Kidney capillary endothelial cell (primary cell): ENCODE measurements at places on chromosomes 3 and 15.

- no peak for DNase-seq
Measured at GRCh38 chr3:157237886-157238285, 77.9 kb upstream of the CCNL1 start.

- peak; percentile 79 for DNase-seq
Measured at GRCh38 chr15:90211440-90212143, 10.5 kb downstream of the SEMA4B start.

- no peak for DNase-seq
Measured at GRCh38 chr15:65903296-65904073, 34.2 kb downstream of the RAB11A start.

- DNase-seq = no peak
Measured at GRCh38 chr3:175476489-175476888, 617.4 kb downstream of the NAALADL2 start.

GRCh38 chr3:71815340-71816067 lies 30.6 kb upstream of the PROK2 start:
- no peak for DNase-seq

DNA sequence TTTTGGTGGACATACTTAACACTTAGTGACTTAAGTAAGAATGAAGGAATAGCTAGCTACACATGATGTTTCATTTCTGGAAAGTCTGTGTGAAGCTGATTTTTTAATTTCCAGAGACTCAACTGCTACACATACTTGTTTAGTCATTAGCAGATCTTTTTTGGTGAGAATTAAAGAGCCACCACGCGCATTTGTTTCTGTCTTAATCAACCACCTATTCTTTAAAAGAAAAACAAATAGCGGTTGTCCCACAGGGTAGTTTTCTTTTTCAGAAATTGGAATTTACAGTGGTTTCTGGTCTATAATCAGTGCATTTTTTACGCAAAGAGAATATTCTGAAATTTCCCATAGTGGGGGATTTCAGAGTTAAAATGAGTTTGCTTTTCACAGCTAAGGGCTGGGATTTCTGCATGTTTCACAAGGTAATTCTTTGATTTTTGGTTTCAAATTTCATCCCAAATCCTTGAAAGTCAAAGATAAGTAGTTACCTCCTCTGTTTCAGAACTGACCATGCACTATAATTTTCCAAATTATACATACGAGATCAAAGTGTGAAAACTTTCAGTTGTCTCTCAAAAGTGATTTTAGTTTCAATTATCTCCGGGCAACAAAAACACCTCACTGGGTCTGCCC lies 631.0 kb upstream of the GRM7 start:
- no peak for DNase-seq

DNA sequence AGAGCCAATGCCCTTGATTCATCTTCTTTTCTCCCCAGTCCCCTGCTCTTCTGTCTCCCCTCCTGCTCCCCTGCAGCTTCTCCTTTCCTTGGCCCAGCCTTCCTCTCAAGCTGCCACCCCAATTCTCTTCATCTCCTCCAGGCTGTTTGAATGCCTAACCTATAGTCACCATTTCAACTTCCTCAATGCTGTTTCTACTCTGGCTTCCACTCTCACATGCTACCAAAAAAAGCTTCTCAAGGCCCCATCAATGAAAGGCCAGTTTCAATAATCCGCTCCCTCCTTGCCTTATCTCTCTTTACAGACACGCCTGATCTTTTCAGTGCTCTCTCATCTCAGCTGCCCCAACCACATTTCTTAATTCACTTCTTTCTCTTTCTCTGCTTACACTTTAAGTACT lies 212.2 kb upstream of the GPR149 start:
- no peak for DNase-seq

DNA sequence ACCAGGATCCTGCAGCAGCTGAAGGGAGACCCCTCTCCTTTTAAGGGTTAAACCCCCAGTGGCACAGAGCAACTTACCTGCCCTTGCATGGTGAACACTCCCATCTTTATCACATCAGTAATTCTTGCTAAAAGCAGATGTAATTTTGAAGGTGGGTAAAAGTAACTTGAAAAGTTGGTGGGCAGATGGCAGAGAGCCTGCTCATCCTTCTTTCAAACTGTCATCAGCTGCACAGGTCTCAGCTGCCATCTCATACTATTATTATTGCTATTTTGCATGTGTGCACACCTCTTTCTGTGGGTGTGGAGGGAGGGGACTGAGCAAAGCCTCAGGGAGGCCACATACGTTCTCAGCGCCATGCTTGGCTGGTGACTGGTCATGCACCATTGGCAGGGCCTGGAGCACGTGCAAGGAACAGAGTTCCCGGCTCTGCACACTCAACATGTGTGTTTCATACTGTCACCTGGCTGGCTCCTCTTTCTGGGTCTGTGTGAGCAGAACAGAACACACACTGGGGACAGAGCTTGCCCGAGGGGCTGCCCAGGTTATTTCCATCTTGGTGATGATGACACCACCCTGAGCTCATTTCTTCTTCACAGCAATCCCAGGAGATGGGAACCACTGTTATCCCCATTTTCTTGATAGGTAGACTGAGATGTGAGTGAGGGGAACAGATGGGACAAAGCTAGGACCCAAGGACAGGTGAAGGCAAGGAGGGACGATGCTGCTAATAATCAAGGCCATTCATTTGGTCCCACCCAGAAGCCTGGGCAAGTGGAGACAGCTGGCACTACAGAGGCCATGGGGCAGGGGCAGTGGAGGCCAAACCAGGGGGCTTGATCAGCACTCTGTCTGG lies 95.8 kb upstream of the KLF13 start:
- DNase-seq = no peak

GRCh38 chr3:196275126-196275525 lies 12.4 kb downstream of the PCYT1A start:
- DNase-seq = no peak

- DNase-seq = no peak
Measured at GRCh38 chr3:125116311-125117080, 60.7 kb upstream of the HEG1 start.

GRCh38 chr3:85180-85579 lies 111.4 kb upstream of the CHL1 start:
- no peak for DNase-seq

DNA sequence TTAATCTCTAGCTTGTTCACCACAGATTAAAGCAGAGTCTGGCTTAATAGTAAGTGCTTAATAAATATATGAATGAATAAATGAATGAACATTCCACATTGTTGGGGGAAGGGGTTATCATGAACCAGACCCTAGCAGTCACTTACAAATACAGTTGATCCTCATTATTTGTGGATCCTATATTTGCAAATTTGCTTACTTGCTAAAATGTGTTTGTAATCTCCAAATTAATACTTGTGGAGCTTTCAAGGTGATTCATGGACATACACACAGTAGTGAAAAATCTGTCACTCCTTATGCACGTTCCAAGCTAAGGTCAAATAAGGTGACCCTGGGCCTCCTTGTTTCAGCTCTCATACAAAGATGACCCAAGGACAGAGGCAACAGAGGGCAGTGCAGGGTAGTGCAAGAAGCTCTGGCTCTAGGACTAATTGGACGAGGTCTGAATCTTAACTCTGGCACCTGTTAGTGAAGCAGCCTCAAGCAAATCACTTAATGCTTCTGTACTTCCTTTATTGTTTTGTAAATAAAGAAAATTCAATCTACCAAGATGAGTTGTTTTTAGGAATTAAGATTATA lies 112.8 kb upstream of the C2CD4B start:
- no peak for DNase-seq
